ENCODE measurements at places on chromosomes 7 and 10.

- no peak for DNase-seq
These were observed 11.2 kb downstream of the YKT6 start for GRCh38 chr7:44212018-44212417.

- no peak for DNase-seq
These were observed 139.1 kb downstream of the ATE1 start for GRCh38 chr10:121788717-121789116.

DNA sequence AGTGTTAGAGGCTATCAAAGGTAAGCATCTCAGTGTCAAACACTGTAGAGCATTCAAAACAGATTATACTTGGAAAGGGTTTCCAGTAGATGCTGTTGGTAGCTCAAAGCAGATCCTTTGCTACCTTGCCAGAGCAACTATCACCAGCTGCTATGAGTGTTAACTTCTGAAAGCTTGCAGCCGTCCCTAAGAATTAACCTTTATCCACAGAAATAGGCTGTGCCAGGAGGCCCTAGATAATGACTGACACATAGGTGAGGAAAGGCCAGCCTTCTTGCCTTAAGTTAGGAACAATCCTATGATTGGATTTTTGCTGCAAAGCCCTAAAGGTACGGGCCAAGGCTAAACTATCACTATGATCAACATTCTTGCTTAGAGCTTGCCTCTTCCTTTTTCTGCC is 263.2 kb downstream of the DGKB start:
- no peak for DNase-seq

GRCh38 chr7:130296221-130296951 is 3.4 kb downstream of the CPA4 start:
- DNase-seq, result no peak

- DNase-seq, result no peak
These were observed at the start of gene AKR1C8 for GRCh38 chr10:5184987-5185775. Gene AKR1C8 (minus strand): TSS chr10:5185150. CDS start chr10:5185104, 46 bp downstream.

DNA sequence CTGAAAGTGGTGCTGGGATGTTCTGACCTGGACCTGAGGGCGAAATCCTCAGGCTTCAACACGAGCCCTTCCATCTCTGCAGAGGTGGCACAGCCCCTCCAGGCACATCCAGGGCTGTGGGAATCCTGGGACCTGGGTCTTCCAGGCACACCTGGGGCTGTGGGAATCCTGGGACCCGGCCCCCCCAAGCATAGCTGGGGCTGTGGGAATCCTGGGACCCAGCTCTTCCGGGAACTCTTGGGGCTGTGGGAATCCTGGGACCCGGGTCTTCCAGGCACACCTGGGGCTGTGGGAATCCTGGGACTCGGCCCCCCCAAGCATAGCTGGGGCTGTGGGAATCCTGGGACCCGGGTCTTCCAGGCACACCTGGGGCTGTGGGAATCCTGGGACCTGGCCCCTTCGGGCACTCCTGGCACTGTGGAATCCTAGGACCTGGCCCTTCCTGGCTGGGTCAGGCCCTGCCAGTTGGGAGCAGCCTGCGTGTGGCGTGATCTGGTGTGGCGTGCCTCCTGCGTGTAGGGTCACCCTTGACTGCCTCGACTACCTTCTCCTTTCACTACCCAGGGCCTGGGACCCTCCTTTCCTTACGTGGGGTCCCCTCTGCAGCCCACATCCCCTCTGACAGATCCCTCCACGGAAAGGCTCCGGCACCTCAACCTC is 124.0 kb downstream of the WDR37 start:
- DNase-seq, result no peak

GRCh38 chr10:17795083-17795482 is 14.1 kb upstream of the MRC1 start:
- DNase-seq, result no peak

DNA sequence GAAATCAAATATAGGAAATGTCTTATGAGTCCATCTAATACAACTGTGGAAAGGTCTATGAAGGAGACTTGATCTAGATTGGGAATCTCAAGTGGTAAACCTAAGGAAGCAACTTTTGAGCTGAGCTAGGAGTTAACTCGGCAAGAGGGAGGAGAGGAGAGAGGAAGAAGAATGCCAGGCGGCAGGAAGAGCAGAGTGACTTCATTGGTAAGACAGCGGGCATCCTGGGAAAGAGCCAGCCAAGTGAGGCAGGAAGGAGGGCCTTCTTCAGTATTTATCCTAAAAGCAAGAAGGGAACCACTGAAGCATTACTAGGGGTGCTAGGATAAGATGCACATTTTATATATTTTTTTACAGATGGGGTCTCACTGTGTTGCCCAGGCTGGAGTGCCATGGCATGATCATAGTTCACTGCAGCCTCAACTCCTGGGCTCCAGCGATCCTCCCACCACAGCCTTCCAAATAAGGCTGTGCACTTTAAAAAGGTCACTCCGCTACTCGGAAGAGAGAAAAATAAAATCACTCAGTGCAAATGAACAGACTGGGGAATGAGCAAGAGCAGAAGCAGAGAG is 2.0 kb downstream of the BCL7B start:
- DNase-seq, result no peak

DNA sequence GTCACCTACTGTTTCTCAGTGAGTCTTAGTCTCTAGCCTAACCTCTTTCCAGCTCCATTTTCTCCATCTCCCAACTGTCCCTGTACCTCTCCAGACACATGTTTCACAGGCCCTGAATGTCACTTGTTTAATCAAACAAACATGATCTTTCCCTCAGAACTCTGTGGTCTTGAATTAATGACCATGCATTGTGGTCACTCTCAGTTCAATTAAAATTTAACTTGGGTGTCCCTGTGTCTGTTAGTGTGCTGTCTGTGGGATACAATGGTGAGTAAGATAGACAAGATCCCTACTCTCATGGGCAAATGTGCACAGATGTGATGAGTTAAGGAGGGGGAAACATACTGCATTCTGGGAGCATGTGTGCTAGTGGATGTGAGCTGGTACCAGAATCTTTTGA is 65.0 kb downstream of the RBM33 start:
- DNase-seq, result no peak

DNA sequence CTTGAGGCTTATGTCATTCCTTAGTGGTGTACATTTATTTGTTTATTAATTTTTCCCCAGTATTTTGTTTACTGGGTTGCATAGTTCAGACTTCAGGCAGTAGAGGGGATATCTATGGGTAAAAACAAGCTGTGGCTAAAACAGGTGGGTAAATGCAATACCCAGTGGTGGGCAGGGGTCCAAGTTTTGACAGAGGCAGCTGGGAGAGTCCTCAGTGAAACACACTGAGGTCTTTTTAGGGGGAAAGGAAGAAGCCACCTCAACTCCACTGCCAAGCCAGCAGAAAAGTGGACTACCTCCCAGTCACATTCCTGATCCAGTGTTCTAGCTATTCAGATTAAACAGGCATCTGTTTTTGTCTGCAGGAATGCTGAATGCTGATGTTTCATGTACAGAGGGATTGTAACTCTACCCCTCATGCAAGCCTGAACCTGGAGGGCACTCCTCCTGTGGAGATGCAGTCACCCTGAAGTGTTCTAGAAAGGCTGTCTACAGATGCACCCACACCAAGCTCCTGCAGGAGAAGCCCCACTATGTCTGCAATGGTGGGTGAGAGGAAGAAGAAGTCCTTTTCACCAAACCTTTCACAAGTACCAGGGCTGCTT is 757.8 kb downstream of the INHBA start:
- no peak for DNase-seq

DNA sequence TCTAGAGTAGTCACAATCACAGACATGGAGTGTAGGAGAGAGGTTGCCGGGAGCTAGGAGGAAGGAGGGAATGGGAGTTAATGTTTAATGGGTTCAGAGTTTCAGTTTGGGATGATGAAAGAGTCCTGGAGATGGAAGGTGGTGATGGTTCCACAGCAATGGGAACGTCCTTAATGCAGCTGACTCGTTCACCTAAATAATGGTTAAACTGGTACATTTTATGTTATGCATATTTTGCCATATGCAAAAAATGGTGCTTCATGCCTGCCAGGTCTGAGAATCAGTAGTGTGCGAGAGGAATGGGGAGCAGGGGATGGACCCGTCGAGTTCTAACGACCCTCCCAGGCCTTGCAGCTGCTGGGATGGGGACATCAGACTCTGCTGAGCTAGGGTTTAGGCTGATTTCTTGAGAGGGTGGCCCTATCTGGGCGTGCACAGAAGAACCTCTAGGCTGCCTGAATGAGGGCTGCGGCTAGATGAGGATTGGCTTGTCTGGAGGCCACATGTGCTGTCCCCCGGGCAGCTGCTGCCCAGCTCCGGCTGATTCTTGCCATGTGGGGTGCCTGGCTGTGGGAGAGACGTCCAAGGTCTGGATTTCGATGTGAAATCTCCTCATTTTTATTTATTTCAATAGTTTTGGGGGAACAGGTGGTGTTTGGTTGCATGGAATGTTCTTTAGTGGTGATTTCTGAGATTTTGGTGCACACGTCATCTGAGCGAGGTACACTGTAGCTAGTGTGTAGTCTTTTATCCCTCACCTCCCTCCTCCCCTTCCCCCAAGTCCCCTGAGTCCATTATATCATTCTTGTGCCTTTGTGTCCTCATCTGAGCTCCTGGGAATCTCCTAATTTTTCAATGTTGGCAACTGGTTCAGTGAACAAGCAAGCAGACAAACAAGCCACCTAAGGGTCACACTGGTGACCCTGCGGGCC is 116.0 kb downstream of the GRK5 start:
- DNase-seq, result peak; percentile 26

DNA sequence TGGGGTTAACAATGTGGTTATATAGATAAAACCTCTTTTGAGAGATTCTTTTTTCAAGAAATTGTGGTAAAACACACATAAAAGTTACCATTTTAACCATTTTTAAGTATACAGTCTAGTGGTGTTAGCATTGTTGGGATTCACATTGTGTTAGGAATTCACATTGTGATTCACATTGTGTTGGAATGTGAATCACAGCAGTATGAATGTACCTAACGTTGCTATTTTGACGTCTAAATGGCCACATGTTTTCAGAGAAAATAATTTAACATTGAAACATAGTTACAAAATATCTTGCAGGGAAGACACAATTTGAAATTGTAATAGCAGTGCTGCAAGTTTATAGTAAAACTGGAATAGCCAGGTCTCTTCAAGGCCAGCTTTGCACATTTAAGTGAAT is 129.0 kb downstream of the BICC1 start:
- no peak for DNase-seq

DNA sequence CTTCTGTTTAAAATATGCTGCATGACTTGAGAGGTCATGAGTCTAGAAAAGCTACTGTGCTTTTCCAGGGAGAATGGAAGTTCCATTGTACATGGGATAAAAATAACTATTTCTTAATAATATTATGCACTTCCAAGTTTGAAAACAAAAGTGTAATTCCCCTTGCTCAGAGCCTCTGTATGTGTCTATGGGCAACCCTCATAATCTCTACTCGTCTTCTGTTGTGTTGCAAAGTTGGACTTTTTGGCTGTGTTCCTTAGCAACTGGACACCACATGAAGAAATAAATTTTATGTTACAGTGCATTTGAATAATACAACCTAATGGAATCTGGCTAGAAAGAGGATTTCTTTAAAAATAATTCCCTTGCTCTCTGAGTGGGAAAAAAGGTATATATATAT is 242.6 kb downstream of the TWIST1 start:
- no peak for DNase-seq

DNA sequence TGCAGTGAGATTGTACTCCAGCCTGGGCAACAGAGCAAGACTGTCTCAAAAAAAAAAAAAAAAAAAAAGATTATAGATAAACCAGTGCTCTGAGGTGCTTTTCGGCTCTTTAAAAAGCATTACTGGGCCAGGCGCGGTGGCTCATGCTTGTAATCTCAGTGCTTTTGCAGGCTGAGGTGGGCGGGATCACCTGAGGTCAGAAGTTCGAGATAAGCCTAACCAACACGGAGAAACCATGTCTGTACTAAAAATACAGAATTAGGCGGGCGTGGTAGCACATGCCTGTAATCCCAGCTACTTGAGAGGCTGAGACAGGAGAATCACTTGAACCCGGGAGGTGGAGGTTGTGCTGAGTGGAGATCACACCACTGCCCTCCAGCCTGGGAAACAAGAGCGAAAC is 6.6 kb upstream of the HNRNPF start:
- DNase-seq, result no peak

DNA sequence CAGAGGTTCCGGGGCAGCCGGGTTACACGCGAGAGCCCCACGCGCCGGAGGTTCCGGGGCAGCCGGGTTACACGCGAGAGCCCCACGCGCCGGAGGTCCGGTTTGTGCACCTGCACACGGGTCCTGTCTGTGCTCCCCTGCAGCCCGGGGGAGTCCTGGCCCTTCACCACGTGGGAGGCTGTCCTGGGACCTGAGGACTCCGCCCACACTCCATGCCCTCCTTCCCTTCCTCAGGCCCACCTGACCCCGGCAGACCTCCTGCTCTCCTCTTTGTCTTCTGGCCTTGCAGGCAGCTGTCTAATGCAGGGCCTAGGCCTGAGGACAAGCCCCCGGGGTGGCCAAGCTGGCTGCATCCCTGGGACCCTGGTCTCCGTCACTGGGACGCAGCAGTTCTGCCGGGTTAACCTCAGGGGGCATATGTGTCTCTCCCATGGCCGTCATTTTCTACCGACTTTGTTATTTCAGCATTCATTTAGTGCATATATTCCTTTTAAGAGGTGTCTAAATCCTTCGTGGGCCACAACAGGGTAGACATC is 374.6 kb downstream of the DNAJB6 start:
- no peak for DNase-seq

- DNase-seq, result no peak
These were observed 39.6 kb upstream of the KLHL7 start for GRCh38 chr7:23065974-23066373.

GRCh38 chr10:43419997-43420368 is 11.0 kb upstream of the HNRNPF start:
- no peak for DNase-seq

DNA sequence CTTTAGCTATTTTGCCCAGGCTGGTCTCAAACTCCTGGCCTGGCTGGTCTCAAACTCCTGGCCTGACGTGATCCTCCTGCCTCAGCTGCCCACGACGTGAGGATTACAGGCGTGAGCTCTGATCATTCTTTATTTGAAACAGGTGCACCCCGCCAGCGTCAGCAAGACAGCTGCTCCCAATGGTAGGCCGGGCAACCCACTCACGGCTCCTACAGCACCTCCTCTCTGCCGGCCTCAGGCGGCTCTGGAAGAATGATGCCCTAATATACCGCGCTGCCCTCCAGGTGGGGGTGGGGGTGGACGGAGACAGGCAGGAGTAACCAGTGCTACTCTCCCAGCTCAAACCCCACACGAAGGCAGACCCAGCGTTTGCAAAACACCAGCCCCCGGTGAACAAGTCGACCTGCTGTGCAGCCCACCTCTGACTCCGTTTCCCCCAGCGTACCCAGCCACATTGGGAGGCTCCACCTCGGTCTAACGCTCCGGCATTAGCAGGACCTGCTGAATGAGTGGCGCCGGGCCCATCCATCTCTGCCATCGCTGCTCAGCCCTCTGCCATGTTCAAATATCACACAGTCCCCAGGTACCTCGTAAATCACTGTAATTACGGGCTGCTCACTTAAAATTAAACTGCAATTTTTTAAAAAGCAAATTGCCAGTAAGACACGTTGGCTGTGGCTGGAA is 148.6 kb downstream of the ELFN1 start:
- no peak for DNase-seq

GRCh38 chr7:46257761-46258448 is 336.8 kb upstream of the IGFBP3 start:
- no peak for DNase-seq

GRCh38 chr7:39923091-39923490 is 27.0 kb upstream of the CDK13 start:
- no peak for DNase-seq

- DNase-seq, result no peak
These were observed 42.9 kb upstream of the PDZD8 start for GRCh38 chr10:117418121-117418520.

Data from heart left ventricle (tissue), 16 donors.